Caco-2 (cell line): ENCODE measurements at places on chromosomes 11 and 22.

DNA sequence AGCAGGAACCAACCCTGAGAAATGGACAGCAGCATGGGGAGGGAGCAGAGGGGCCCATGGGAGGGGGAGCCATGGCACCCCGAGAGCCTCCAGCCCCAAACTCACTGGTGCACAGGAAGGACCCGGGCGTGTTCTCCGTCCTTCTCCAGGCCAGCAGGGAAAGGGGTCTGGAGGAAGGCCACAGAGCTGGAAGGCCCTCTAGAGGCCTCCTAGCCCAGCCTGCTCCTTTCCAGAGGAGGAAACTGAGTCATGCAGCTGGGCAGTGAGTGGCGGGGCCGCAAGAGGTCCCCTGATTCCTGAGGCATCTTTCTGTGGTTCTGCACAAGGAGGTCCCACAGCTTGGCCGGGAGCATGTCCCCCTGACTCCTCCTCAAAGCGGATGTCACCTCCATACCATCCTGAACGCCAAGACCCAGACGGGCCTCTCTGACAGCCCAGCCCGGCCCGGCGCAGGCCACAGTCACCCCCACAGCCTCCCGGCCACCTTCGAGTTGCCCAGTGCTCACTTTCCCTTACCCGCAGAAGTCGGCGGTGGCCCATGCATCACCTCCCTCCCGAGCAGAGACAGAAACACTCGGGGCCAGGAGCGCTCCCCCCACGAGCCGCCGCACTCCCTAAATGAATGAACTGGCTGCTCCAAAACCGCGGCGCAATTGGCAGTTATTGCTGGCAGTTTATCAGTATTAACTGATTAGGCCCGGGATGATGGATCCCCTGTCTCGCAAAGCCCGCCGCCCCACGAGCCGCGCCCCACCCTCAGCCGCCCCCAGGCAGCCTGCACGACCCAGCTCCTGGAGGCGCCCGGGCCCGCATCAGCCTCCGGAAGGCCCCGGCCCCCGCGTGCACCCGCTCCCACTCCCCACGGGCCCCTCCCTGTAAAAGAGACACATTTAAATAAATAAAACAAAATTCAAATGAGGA, 272.5 kb downstream of the BUD13 start:
- no peak overlapping the region for H3K4me3 ChIP-seq
- no peak overlapping the region for H3K27ac ChIP-seq
- peaks cover 7% of the 10 kb centered on the region; the same call in 1 of the 2 replicates for H3K4me1 ChIP-seq
- DNase-seq = no peak

- no peaks in the 10 kb centered on the region for H3K27me3 ChIP-seq
- peaks cover 22% of the 10 kb centered on the region for H3K4me1 ChIP-seq
- peak; percentile 92 for DNase-seq
- peak within 1 kb of the TSS; percentile 79 for H3K27ac ChIP-seq
Measured at GRCh38 chr22:29306175-29306834, at the start of gene GAS2L1. GAS2L1 (plus strand) TSS chr22:29306650; CDS start chr22:29308106, 1,456 bp downstream.

DNA sequence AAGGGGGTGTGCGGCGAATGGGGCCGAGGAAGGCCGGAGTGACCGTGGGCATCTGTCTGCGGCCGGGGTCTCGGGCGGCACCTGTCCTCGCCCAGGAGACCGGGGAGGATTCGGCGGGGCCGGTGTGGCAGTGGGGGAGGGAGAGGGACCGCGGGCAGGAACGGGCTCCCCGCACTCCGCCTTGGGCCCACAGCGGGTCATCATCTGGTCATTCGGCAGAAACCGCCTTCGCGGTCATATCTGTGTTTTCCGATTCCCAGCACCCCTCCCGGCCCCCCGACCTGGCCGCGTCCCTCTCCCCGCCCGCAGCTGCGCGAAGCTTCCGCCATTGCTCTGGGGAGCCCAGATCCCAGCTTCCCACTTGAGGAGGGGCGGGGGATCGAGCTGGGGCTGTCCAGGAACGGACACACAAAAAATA, 824 bp upstream of the CBX6 start:
- H3K4me3 ChIP-seq = peak overlapping the region; percentile 53
- H3K4me1 ChIP-seq = peaks cover 15% of the 10 kb centered on the region
- peak; percentile 76 for DNase-seq
- H3K27me3 ChIP-seq = no peaks in the 10 kb centered on the region
- peaks cover 4% of the 10 kb centered on the region; the same call in 1 of the 2 replicates for H3K36me3 ChIP-seq
- peak overlapping the region; percentile 90 for H3K27ac ChIP-seq

GRCh38 chr11:57239348-57239747, 2.3 kb upstream of the APLNR start:
- no peaks in the 10 kb centered on the region for H3K27me3 ChIP-seq
- H3K27ac ChIP-seq = no peak overlapping the region
- H3K4me1 ChIP-seq = no peaks in the 10 kb centered on the region
- no peak for DNase-seq

- peaks cover 53% of the 10 kb centered on the region for H3K4me1 ChIP-seq
- H3K27me3 ChIP-seq = no peaks in the 10 kb centered on the region
- peak overlapping the region; percentile 13; the same call in 1 of the 2 replicates for H3K4me3 ChIP-seq
- peak; percentile 52 for DNase-seq
- H3K27ac ChIP-seq = peak overlapping the region; percentile 91
Measured at GRCh38 chr11:34599406-34599945, 21.4 kb upstream of the EHF start.

DNA sequence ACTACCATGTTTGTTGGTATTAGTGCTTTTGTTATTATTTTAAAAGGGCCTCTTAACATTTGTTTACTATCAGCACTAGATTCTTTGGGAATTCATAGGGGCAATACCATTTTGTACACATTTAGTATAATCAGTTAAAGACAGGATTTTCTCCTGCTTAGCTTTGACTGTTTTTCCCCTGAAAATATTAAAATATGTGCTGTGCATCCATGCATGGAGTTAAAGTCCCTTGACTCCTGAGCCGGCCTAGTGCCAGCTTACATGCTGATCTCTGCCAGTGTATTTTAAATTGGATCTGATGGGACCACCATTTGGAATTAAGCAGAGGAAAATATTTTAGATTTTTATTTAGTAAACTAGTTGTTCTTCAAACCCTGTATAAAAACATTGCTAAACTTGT, 161.4 kb downstream of the METTL15 start:
- H3K27me3 ChIP-seq = no peaks in the 10 kb centered on the region
- no peak for DNase-seq
- no peak overlapping the region for H3K4me3 ChIP-seq
- H3K27ac ChIP-seq = no peak overlapping the region
- no peaks in the 10 kb centered on the region for H3K4me1 ChIP-seq
